HL-60 (cell line): ENCODE measurements at places on chromosomes 3 and 15.

DNA sequence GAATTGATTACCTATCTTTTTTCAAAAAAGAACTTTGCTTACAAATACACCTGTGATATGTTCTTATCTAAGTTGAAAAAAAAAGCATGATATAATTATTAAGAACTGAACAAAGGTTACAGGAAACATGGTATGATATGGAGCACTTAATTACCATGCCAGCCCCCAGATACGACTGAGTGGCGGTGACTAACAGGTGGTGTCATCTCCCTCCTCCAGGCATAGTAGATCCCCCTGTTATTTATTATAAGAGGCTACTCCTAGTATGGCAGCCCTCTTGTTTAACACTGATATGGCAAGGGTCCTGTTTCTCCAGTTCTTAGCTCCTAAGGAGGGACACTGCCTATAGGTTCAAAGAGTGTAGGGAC is 31.0 kb upstream of the TM4SF4 start:
- no peak for DNase-seq

DNA sequence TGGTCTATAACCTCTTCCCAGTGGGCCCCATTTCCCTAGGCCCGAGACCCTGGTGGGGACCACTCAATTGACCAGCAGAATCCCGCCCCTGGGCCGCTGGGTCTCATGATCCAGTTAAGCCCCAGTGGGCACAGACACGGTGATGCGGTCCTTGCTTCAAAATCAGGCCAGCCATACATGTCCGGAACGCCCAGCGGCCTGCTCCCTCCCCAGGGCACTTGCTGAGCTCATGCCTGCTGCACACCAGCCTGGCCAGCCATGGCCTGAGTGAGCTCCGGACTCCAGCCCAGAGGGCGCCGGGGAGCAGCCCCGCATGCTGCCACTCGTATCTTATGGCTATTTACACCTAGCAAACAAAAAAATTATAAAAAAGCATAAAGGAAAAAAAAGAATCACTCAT is 34.4 kb upstream of the IQSEC1 start:
- DNase-seq = no peak

- no peak for DNase-seq
Measured at GRCh38 chr15:63082366-63082765, 39.3 kb upstream of the LACTB start.

DNA sequence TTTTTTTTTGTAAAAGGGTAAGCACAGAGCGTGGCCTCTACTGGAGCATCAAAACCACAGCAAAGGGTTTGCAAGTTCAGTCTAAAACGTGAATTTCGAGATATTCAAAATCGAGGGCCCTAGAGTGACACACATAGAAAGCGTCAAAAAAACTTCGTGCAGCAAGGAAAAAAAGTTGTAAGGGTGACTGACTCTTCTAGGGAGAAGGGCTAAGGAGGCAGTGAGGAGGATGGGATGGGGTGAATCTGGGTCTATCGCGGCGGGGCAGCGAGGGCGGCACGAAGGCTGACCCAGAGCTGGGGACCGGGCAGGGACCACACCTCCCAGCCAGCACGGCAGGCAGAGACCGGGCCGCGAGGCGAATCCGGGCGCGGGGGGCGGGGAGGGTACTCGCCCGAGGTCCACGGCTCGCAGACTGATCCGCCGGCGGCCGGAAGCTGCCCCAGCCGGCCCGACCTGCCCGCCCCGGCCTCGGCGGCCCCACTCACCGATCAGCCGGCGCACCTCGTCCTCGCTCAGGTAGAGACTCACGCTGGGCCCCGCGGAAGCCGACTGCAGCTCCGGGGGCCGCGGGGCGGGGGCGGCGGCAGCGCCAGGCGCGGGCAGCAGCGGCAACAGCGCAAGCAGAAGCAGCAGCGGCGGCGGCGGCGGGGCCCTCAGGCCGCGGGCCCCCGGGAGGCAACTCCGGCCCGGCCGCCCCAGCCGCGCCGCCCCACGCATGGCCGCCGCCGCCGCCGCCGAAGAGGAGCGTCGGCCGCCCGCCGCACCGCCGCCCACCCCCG is 533 bp downstream of the RYK start:
- DNase-seq = no peak

GRCh38 chr3:52047295-52047960 is 8.9 kb downstream of the DUSP7 start:
- no peak for DNase-seq

DNA sequence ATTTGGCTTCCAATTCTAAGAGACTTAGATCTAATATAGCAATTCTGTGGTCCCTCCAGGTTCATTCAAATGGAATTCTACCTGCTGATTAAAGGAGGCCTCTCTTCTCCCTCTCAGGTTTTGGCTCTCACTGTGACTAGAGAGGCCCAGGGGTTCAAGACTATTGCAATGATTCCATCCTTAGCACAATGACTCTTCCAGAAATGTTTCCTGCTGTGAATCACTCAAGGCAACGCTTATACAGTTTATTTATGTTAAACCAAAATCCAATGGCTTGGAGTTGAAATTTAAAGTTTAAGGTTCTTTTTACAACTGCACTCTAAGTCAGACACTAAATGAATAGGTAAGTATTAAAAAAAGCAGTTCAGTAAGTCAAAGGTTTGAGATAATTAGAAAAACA is 39.9 kb downstream of the IFT57 start:
- DNase-seq = no peak

GRCh38 chr3:167967257-167968036 is 128.3 kb downstream of the GOLIM4 start:
- DNase-seq = no peak

- no peak for DNase-seq
Measured at GRCh38 chr3:105866656-105867653, 1.9 kb downstream of the CBLB start.

DNA sequence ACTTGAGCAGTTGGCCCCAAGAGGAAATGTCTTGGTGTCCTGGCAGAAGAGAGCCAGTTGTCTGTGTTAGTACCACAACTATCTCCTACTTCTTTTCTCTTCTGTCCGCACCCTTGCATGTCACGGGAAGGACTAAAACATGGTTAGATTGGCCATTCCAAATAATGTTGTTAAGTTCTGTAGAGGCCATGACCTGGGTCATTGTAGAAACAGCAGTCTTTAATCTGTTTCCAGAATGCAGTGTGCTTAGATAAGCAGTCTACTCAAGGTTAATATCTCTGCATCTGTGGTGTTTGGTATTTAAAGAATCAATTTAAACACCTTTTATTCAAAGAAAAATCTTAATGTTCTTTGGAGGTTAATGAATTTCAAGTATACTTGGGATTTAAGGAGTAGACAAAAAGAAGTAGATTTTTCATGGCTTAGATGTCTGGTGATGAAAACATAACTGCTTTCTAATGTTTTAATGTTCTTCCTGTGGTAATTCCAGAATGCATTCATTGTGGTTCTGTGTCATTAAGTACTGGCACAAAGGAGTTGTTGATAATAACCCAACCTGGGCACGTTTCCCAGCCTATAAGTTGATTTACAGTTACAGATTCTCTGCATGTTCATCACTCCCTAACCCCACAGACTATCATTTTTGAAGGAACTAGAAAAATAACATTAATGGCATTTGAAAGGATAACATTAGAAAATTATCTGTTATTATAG is 58.9 kb downstream of the TMEM108 start:
- no peak for DNase-seq

GRCh38 chr3:115657168-115657567 is 33.9 kb downstream of the GAP43 start:
- no peak for DNase-seq

GRCh38 chr15:60509470-60509869 is 30.5 kb upstream of the ICE2 start:
- no peak for DNase-seq

GRCh38 chr15:68054628-68055223 is 611 bp downstream of the PIAS1 start:
- peak; percentile 69 for DNase-seq

GRCh38 chr15:66884661-66885237 is 180.7 kb upstream of the SMAD3 start:
- no peak for DNase-seq

DNA sequence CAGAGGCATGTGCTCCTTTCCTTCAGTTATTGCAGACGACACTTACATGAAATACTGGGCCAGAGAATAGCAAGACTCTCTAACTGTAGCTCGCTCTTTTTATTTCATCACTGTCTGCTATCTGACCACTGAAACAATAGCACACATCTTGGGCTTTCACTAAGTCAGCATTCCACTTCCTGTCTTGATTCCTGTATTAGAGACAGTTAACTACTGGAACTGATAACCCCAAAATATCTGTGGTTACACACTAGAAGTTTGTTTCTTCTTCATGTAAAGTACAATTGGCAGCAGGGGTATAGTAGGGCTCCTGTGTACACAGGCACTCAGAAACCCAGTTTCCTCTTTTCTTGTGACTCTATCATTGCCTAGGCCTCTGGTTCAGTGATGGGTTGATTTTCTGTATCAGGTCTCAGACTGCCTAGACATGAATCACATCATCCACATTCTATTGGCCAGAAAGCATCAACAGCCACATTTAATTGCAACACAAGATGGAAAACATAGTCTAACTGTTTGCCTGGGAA is 230.2 kb upstream of the CD96 start:
- no peak for DNase-seq

- DNase-seq = no peak
Measured at GRCh38 chr3:192907784-192908183, 9.9 kb downstream of the MB21D2 start.

DNA sequence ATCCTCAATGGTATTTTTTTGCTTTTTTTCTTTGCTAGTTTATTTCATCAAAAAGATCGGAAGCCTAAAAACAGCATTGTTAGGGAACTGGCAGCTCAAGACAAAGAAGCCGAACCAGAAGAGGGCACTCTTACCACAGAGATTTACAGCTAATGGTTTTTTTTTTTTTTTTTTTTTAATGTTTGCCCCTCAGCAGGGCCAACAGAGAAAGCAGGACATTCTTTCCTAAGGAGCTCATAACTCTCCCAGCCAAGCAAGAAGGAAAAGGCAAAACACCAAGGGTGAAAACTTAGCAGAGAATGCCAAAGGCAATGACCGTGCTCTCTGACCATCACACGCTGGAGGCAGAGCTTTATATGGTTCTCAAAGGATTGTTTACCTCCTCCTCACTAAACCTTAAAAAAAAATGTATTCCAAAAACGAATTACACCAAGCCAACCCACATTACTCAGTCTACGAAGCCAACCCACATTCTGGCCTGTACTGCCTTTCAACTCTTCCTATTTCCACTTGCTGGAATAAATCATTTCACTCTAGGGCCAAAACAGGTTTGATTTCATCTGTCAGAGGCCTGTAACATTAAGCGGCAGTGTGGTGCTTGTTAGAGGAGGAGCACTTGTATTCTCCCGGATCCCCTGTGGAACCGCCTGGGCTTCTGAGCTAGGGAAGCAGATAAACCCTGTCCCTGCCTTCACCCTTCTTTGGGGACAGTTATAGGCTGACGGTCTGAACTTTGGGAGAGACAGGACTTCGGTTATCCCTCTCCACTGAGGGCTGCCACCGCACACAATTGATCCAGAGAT is 35.6 kb upstream of the GYG1 start:
- DNase-seq = peak; percentile 42

GRCh38 chr15:50181969-50182218 is at the start of gene SLC27A2:
TSS of gene SLC27A2 (plus strand) at chr15:50182196. CDS start at chr15:50182428, 232 bp downstream.
- DNase-seq = peak; percentile 30

DNA sequence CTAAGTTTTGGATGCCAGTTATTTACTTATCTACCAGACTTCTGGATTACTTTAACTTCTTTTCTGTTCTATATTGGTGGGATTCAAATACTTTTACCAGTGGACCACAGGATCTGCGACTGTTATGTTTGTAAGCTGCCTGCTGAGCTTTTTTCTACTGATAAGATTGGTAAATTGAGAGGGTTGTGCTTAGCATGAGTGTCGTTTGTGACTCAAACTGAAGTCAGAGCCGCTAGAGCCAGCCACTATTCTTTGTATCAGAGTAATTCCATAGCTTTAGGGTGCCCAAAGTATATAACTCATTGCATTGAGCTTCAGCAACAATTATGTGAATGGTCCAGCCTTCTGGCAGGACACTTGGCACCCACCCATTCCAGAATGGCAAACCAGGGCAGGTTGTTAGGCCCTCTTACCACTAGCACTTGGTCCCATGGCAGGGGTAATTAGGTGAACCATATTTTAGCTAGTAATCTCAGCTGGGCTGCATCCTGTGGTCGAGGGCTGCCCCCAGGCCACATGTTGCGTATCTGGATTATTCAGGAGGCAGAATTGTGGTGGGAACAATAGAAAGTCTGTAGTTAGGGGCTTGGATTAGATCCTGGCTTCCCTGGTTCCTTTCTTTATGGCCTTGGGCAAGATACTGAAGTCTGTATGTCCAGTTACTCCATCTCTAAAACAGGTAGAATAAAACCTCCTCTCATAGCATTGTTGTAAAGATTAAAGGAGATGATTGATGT is 6.0 kb downstream of the PLCL2 start:
- DNase-seq = no peak
